Suppressor macrophage treated with lipopolysaccharide for 4 hours (primary cell): ENCODE measurements at places on chromosomes 1 and 21.

- no peak for DNase-seq
These were observed 25.8 kb downstream of the SSBP3 start for GRCh38 chr1:54380290-54380882.

- no peak for DNase-seq
These were observed 151.0 kb upstream of the KCNJ6 start for GRCh38 chr21:38067086-38067739.

DNA sequence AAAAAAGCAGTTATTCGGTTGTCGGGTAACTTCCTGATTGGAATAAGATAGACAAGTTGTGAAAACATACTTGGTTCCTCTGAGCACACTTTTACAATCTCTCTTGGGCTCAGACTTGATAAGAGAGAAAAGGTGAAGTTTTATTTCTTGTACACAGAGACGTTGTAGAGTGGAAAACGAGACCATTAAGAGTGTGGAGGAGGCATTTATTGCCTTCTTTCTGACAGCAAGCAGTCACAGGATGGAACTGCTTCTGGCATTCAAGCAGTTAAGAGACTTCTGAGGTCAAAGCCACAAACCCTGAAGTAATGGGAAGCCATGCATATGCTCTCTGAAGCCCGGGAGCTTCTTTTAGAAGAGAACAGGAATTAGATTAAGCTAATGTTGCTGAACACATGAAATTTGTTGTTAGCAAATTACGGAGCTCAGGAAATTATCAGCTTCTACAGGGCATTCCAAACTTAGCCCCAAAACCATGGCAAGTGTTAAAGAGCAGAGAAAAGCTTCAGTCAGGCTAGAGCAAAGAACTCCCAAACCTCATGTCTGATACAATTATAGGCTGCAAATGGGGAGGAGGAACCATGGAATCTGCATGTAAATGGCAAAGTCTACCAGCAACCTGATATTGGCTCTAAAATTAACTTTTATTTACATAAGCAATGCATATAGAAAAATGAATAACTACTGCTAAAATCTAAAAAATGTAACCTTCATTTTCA, 26.0 kb downstream of the S1PR1 start:
- peak; percentile 35 for DNase-seq

GRCh38 chr1:162625679-162626078, 6.6 kb upstream of the DDR2 start:
- DNase-seq = no peak

- DNase-seq = no peak
These were observed 11.9 kb upstream of the C1orf159 start for GRCh38 chr1:1127551-1128451.

DNA sequence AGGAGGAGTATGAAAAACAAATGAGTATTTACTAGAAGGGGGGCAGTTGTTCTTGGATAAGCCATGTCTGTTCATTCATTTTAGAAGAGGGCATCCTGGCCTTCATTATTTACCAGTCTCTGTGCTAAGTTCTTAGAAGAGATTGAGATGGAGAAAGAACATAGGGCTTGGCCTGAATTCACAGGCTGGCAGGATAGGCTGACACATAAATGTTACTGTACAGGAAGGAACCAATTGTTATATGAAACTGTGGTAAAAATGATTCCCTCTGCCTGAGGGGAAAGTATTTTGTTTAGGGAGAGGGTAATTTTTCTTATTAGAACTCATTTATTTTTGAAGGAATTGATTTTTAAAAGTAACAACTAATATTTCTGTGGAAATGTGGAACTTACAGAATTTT, 99.5 kb downstream of the MAN1A2 start:
- no peak for DNase-seq

- peak; percentile 29 for DNase-seq
These were observed 65.2 kb downstream of the GBP6 start for GRCh38 chr1:89429062-89429461.

GRCh38 chr1:200999667-201000066, 23.8 kb downstream of the KIF21B start:
- no peak for DNase-seq

- DNase-seq = no peak
These were observed 17.9 kb downstream of the LHX8 start for GRCh38 chr1:75152092-75152491.

DNA sequence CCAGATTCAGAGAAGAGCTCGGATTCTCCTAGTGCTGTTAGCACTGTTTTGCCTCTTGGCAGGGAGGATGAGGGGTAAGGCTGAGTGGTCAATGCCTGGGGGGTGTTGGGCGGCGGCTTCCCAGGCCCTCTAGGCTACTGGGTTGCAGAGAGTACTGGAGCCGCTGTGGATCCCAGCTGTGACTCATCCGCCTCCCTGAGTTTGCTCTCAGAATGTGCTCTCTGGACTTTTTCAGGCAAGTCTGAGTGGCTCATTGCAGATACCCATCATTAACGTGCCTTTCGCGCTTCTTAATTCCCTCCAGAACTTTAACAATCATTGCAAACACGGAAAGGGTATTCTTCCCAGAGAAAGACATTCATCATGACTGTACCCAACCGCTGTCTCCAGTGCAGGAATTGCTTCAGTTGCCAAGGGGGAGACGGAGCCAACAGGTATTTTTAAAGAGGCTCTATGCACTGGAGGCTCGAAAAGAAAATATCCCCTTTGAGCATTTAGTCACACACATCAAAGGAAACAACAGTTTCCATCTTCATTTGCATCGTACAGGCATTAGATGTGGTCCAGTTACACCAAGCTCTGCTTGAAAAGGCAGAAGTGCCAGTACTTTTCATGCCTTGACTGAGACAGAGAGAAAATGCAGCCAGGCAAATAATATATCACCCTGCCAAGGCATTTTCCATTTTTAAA, 14.4 kb upstream of the CAMTA1 start:
- DNase-seq = no peak

- DNase-seq = no peak
These were observed 37.0 kb downstream of the SERBP1 start for GRCh38 chr1:67393240-67393639.

- no peak for DNase-seq
These were observed 80.5 kb downstream of the ENAH start for GRCh38 chr1:225572422-225572821.

DNA sequence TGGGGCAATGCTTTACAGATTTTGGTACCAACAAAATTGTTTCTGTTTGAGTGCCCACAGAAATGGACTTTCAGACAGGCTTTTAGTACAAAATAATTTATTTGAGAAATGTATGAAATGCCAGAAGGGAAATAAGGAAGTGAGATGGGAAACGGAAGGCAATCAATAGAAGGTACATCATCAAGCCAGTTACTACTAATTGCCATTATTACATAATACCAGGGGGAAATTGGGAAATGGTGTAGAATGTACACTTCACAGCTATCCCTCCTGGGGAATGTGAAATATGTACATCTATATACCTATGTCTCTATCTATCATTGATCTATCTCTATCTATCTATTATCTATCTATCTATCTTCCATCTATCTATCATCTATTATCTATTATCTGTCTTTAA, 264.6 kb upstream of the B3GALT2 start:
- peak; percentile 1 for DNase-seq

DNA sequence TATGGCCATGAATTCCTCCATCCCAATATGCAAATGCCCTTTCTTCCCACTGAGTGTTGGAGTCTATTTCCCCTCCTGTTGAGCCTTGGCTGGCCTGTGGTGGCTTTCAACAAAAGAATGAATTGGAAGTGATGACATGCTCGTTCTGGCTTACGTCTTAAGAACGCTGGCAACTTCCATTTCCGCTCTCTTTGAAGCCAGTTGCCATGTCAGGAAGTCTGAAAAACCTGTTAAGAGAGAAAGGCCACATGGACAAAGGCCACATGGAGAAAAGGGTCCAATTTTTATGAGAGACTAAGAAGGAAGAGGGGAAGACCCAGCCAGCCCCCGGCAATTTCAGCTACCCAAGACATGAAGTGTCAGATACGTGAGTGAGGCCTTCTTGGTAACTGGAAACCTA, 45.6 kb upstream of the GADD45A start:
- no peak for DNase-seq

- no peak for DNase-seq
These were observed 121.7 kb downstream of the KIF26B start for GRCh38 chr1:245276445-245276844.

GRCh38 chr1:3405974-3406867, 48.2 kb upstream of the ARHGEF16 start:
- no peak for DNase-seq

- DNase-seq = no peak
These were observed 9.6 kb downstream of the PTGER3 start for GRCh38 chr1:71037829-71038620.

GRCh38 chr1:6873298-6874015, 88.2 kb downstream of the CAMTA1 start:
- no peak for DNase-seq

GRCh38 chr1:28449904-28450303, 55.9 kb upstream of the RCC1 start:
- DNase-seq = no peak

GRCh38 chr1:61724506-61724812, 482 bp downstream of the TM2D1 start:
- peak; percentile 29 for DNase-seq

DNA sequence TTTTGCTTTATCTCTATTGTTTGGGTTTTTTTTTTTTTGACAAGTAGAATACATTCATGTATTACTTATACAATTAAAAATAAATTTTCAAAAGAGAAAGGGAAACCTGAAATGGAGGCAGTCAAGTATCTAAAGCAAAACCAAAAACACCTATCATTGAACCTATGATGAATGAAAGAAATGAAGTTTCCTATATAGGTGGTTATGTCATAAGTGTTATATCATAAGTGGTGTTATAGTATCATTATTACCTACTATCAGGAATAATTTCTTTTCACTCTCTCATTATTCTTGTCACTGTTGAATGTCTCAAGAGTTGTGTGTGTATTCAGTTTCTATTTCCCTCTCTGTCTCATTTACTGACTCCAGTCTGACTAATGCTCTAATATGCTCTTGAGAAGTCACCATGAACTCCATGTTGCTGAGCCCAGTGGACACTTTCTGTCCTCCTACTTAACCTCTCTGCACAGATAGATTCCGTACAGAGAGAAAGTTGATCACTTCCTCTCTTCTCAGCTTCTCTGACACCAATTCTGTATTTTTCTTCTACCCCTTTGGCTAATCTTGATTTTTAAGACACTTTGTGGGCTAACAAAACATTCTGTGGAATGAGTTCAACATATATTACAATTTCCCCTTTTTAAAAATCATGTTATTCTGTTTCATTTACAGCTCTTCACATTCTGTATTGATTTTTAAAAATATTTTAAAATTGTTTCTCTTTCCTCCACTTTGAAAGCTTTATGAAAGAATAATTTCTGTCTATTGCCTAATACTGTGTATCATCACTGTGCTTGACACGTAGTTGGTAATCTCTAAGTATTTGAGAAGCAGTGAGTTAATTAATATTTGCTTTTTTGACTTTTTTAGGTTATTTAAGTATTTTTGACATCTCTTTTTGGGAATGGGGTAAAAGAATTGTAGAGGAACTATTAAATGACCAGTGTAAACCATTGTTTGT, 50.1 kb downstream of the RASAL2 start:
- peak; percentile 89 for DNase-seq

DNA sequence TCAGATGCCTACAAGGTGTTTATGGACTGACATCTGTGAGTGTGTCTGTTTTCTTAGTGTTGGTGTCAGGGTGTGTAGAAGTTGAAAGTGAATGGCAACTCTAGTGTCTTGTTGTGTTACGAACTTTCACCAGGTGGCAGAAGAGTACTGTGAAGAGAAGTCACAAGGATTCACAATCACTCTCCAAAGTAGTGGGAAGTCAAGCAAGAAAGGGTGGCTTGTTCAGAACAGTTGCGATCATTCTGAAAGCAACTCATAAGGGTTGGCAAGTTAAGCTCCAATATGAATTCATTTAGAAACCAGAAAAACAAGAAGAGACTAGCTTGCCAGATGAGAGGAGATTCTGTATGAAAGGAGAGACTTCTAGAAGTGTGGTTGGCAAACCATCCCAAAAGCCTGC, 86.1 kb downstream of the FASLG start:
- peak; percentile 89 for DNase-seq

DNA sequence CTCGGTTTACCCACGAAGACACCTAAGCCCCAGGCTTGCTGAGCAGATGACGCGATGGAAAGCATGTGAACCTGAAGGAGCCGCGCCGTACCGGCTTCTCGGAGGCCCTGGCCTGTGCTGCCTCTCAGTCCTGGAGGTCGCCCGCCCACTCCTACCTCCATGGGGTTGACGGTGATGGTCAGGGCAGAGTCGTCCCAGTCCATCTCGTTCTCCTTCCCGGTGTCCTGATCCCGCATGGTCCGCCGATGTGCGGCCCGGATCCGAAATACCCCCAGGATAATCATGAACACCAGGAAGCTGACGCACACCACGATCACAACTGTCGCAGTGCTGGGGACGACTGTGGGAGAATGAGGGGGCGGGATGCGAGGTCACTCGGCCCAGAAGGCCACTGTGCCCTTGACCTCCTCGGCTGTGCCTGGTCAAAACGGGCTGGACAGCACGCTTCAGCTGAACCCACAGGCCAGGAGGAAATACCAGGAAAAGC, 79.6 kb downstream of the PIK3CD start:
- DNase-seq = no peak

DNA sequence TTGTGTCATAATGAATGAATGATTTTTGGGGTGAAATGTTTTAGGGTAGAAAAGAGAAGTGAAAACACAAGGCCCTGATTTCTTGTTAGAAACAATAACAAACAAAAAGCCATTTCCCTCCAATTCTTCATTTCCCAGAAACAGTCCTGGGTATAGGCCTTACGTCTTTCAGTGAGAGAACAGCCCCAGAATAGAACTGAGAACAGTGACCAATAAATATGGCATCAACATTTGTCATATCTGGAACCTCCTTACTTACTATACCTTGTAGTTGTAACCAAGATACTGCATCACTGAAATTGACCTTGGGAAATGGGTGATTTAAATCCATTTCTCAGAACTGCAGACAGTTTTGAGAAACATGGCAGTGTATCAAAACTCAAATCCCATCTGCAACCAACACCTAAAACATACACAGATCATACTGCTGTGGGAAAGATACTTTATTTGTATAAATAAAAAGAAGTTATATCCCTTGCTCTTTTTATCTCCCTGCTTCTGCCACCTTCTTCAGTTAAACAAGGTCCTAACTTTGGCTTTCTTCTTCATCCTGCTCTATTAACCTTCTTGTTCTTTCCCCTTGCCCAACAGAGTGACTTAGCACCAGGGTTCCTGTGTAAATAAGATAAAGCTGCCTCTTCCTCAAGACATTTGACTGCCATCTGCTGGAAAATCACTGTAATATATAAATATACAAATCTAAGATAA, 19.5 kb downstream of the XKR8 start:
- peak; percentile 73 for DNase-seq

- DNase-seq = no peak
These were observed 44.3 kb downstream of the GPATCH2 start for GRCh38 chr1:217586586-217586985.

DNA sequence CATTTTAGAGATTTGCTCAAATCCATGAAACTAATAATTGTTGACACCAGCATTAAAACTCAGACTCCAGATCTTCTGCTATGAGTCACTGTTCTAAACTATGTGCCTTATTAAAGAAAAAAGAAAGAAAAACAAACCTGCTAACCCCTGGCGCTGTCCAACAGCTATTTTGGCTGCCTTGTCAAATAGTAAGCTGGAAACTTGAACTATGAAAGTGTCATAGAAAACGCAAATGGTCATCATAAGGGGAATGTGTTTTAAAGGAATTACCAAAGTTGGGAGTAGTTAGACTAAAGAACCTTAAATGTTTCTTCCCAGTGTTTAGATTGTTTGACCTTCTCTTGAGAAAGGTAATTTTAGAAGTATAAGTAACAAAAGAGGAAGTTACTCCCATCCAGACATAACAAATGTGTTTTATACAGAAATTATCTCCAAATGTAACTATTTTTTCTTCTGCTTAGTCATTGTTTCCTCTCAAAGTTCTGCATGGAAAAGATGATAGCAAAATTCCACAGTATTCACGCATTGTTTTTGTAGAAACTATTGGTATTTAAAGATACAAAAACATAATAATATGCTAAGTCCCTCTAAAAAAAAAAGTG, 272.4 kb downstream of the TPR start:
- DNase-seq = peak; percentile 6
